ENCODE measurements at places on chromosomes 7 and 10. TPM values are rescaled to one million over a fixed set of nuclear protein-coding genes. Genes with fewer than 3 reads are reported as not detected.

The ANKRD61 gene
- total RNA-seq: 0.51 TPM

The IL2RA gene
- total RNA-seq: not detected

The CCDC146 gene
- total RNA-seq: 0.48 TPM

The LHFPL3 gene
- not detected for total RNA-seq

The WDR86 gene
- total RNA-seq: 0.11 TPM

Data from A549 treated with Mapracorat at 1 μM for 4 hours (cell line).